ENCODE measurements at places on chromosomes 6 and 20. TPM values are rescaled to one million over a fixed set of nuclear protein-coding genes. Genes with fewer than 3 reads are reported as not detected.

The MUCL3 gene
- not detected for total RNA-seq

The OTOR gene
- not detected for total RNA-seq

The BMP6 gene
- 0.33 TPM for total RNA-seq

The MAPK13 gene
- total RNA-seq: 11.8 TPM

The KIF13A gene
- total RNA-seq: 71.2 TPM

The SLC35B3 gene
- total RNA-seq: 17.6 TPM

The CCN6 gene
- 6.0 TPM for total RNA-seq

The CGAS gene
- total RNA-seq: 3.0 TPM

The FAM83B gene
- total RNA-seq: 101 TPM

The NKX2-2 gene
- total RNA-seq: not detected

The HAO1 gene
- total RNA-seq: not detected

The CLIC1 gene
- 343 TPM for total RNA-seq

The PRDM13 gene
- not detected for total RNA-seq

The PRR18 gene
- total RNA-seq: 0.09 TPM

The SS18L1 gene
- 16.3 TPM for total RNA-seq

The PKIB gene
- total RNA-seq: 24.9 TPM

The RFX6 gene
- not detected for total RNA-seq

The CAP2 gene
- 8.6 TPM for total RNA-seq

The BPIFA1 gene
- not detected for total RNA-seq

The ZBTB9 gene
- 5.7 TPM for total RNA-seq

The METTL24 gene
- not detected for total RNA-seq

The C6orf132 gene
- 10.3 TPM for total RNA-seq

The SLC22A16 gene
- not detected for total RNA-seq

The SPTLC3 gene
- 7.1 TPM for total RNA-seq

The POPDC3 gene
- total RNA-seq: 14.4 TPM

The CTAGE9 gene
- not detected for total RNA-seq

The STX11 gene
- total RNA-seq: 1.2 TPM

The CPXM1 gene
- total RNA-seq: under 0.01 TPM

The TXLNB gene
- not detected for total RNA-seq

The ERVFRD-1 gene
- not detected for total RNA-seq

The BLCAP gene
- total RNA-seq: 106 TPM

The SCRT2 gene
- total RNA-seq: not detected

The BPIFA2 gene
- not detected for total RNA-seq

The WFDC5 gene
- total RNA-seq: 0.33 TPM

The PDYN gene
- total RNA-seq: not detected

The SLC17A1 gene
- total RNA-seq: not detected

The RAMACL gene
- total RNA-seq: 0.83 TPM

The TCP11 gene
- total RNA-seq: not detected

The CEP250 gene
- 56.4 TPM for total RNA-seq

The DEFB129 gene
- total RNA-seq: not detected

The GINS1 gene
- total RNA-seq: 6.5 TPM

The MRPS26 gene
- 54.7 TPM for total RNA-seq

The BHLHE23 gene
- total RNA-seq: not detected

The IP6K3 gene
- total RNA-seq: 0.33 TPM

Data from mammary epithelial cell (primary cell).